Stimulated activated CD8-positive, alpha-beta memory T cell treated with anti-CD3 and anti-CD28 coated beads, Interleukin-15, amount 100 ng/mL, for 1 hour (primary cell): ENCODE measurements at places on chromosomes 13 and 19.

GRCh38 chr19:33775731-33776487 is 20.8 kb upstream of the KCTD15 start:
- DNase-seq: no peak

DNA sequence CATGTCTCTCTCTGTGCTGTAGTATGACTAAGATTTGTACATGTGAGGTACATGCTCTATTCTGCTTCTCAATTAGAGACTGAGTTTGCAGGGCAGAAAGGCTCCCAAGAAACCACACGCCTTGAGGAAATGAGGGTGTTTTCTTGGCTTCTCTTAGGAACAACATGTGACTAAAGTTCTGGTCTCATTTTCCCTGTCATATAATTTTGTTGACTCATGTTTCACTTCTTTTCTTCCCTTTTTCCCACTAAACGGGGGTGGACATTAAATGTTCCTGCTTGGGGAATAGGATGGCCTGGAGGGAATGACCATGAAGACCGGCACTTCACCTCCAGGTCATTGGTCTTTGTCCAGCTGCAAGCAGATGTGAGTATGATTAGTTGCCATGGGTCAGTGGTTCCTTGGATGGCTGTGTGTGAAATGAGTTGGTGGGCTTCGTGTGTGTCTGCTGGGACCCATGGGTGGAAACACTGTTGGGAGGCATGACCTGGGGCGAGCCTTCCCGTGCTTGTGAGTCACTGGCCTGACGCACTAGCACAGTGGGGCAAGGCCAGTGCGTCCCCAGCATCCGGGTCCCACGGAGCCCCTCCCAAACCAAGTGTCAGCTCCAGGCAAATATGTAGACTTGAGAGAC is 56.6 kb downstream of the COL4A1 start:
- no peak for DNase-seq

DNA sequence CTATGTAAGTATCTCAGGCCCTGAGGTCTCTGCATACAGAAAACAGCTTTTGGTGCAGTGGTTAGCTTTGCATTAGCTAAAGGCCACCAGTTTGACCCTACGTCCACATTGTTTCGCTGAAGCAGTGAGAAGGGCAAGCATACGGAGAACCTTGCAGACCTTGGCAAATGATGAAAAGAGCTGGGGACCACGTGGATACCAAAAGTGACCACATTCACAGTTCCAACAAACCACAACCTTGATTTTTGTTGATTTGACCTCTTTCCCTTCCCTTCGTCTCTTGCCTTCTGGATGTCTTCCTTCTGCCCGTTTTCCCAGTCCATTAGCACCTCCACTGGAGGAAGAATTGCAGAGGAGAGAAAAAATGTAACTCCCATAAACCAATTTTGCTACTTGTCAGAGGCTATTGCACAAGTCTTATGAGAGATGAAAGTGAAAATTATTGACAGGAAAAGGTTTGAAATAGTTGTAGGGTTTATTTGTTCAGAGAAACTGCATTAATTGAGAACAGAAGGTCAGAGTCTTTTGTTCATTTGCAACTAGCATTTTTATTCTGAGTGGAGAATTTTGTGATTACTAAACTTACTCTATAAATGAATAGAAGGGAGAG is 293.9 kb upstream of the HTR2A start:
- no peak for DNase-seq

DNA sequence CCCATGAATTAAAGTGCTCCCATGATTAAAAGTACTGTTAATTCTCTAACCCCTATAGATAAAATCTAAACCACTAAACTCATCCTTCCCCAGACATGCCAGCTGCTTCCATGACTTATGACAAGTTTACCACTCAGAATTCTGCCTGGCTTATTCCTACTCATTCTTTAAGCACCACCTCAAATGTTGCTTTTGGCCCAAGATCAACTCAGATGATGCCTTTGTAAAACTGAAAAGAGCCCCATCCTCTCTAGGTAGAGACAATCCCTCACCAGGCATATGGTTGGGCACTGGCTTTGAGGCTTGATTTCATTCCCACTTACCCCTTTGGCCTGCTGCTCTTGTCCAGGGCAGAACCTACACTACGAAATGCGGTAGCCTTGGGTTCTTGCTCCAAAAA is 250.0 kb downstream of the DNAJC15 start:
- no peak for DNase-seq

GRCh38 chr19:45125360-45125759 is 32.4 kb downstream of the PPP1R37 start:
- no peak for DNase-seq

DNA sequence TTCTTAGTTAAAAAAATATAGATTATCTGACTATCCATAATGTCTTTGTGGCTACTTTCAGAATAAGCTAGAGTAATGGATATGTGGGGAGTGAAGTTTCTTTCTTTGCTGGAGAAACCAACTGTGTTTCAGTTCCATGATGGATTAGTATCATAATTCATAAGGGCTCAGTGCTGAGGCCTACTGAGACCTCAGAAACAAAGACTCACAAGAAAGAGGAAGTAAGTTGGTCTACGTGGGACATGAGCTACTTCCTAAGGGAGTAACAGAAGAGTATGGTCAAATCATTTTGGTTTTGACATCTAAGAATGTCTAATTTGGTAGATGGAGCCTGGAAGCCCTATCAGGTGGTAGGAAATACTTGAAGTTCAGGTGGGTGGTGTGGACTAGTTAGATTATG is 99.0 kb upstream of the HTR2A start:
- no peak for DNase-seq

GRCh38 chr19:58353717-58354477 is 605 bp upstream of the A1BG start:
- DNase-seq: no peak
